Epithelial cell of proximal tubule (primary cell): ENCODE measurements at places on chromosomes 13 and 19.

GRCh38 chr13:56173346-56173745, 967.4 kb upstream of the PRR20A start:
- DNase-seq, result no peak

DNA sequence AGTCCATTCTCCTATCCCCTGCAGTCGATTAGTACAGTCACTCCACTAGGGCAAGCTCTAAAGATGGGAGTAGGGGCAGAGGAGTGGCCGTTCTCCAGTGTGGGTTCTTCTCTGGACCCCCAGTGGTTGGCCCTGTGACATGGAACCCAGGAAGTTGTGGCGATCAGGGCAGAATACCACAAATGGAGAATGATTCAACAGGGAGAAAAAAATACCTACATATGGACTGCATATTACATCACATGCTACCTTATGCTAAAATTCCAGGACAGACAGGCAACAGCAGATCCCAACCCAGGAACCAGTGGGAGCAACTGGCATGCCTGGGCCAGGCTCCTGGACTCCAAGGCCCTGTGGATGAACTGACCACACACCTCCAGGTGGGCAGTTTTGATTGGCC, 20.4 kb downstream of the POU2F2 start:
- DNase-seq, result no peak

DNA sequence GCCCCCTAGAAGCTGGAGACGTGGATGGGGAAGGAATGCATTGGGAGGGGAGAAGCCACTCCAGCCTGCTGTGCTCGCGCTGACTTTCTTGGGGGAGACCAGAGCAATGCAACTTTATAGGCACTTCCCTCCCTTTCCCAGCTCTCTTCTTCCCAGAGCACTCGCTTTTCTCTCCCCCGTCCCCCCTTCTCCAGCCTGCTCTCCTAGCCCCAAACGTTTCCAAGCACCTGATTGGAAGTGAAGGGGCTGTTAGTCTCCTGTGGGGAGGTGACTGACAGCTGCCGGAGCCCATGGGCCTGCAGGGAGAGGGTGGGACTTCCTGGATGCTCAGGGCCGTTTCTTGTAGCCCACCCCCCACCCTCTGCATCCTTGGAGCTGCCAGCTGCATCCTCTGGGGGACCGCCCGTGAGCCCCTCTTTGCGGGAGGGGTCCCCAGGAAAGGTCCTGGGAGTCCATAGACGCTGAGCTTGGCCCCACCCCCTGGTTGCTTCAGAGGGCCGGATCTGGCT, 2.5 kb downstream of the HDGFL2 start:
- DNase-seq, result no peak

GRCh38 chr13:43347877-43348276, 324.5 kb downstream of the DNAJC15 start:
- no peak for DNase-seq

DNA sequence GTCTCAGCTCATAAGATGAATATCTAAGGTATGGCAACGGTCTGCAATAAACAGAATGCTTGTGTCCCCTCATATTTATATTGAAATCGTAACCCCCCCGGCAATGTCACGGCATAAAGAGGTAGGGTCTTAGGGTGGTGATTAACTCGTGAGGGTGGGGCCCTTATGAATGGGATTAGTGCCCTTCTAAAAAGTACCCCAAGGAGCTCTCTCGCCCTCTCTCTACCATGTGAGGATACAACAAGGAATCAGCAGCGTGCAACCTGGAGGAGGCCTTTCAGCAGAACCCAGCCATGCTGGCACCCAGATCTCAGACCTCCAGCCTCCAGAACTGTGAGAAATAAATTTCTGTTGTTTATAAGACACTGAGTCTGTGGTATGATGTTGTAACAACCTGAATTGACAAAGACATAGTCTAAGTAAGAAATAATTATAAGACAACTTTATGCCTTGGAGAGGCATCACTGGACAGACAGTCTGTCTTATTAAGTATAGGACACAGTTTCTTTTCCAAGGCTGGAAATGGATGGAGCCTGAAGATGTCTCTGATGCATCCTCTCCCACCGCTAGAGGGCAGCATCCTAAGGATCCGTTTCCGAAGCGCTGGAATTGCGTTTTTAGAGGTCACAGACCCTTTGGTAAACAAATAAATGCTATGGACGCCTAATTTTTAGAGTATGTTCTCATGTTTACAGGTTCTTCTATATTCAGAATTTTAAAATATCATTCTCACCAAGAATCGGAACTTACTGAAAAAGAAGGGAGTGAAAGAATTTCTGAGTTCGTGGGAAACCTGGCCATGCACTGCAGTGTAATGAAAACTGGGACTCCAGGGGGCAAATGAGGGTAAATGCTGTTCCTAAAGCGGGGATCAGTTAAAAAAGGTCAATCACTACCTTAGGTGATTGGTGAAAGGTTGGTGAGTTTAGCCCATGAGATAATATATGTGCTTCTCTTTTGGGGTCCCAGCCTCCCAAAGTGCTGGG, 13.3 kb upstream of the LEUTX start:
- DNase-seq, result no peak

- DNase-seq, result no peak
These were observed 319.7 kb upstream of the TSHZ3 start for GRCh38 chr19:31668921-31669320.

- DNase-seq, result no peak
These were observed 23.7 kb upstream of the UBE2L5 start for GRCh38 chr13:30398601-30399072.

DNA sequence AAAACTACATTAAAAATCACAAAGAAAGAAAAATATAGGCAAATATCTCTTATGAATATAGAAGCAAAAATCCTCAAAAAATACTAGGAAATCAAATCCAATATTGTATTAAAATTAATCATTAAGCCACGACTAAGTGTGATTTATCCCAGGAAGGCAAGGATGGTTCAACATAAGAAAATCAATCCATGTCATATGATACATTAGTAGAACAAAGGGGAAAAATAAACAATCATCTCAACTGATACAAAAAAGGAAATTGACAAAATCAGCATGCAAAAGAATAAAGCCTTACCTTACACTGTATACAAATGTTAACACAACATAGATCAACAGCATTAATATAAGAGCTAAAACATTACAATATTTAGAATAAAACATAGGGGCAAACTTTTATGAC, 933.3 kb downstream of the PCDH9 start:
- DNase-seq, result no peak

GRCh38 chr13:48320891-48321510, 17.4 kb downstream of the RB1 start:
- DNase-seq, result no peak

GRCh38 chr13:75685239-75685697, 49.1 kb downstream of the LMO7 start:
- DNase-seq, result no peak

DNA sequence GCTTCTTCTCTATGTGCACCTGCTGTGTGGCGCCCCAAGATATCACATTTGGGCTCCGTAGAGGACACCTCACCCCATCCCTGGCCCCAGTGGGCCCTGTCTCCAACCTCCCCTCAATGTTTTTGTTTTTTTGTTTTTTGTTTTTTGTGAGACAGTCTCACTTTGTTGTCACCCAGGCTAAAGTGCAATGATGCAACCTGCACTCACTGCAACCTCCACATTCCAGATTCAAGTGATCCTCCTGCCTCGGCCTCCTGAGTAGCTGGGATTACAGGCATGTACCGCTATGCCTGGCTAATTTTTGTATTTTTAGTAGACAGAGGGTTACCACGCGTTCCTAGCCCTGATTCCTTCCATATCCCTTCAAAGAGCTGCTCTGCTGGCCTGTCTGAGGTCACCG, 26.9 kb upstream of the TUBGCP3 start:
- no peak for DNase-seq

- no peak for DNase-seq
These were observed 64.2 kb downstream of the URI1 start for GRCh38 chr19:30006207-30006606.

- DNase-seq, result no peak
These were observed 6.5 kb upstream of the TNFSF9 start for GRCh38 chr19:6524311-6524710.

DNA sequence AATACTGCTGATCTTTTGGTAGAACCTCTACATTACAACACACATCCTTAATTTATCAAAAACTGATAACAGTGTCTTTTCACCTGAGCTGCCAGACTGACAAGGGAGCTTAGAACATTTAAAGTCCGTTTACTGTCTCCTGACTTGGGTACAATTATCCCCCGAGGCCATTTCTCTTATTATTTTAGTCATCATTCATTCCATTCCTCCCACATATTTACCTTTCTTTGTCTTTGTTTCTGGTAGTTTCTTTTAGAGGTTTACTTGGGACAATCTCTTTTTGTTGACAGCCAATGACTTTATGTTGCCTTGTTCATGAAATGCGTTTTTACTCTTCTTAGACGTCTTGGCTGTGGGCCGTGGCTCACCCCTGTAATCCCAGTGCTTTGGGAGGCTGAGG, 186.9 kb downstream of the PCCA start:
- DNase-seq, result no peak

- DNase-seq, result peak; percentile 81
These were observed 135.7 kb downstream of the LMO7 start for GRCh38 chr13:75771818-75772217.

GRCh38 chr13:52428295-52428694, 22.1 kb downstream of the VPS36 start:
- no peak for DNase-seq

DNA sequence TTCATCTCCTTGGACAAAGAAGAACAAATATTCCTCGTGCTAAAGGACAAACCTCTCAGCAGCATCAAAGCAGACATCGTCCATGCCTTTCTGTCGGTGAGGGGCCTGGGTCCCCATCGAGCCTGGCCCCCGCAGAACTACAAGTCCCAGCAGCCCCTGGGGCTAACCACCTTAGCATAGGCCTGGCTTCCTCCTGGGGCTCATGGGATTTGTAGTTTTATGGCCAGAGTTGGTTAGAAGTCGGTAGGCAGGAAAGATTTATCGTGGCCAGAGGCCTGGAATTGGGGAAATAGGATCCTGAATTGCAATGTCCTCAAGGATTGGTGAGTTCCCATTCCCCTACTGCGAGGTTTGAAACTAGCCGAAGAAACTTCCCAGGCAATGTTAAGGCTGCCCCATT, 19.6 kb downstream of the TMEM150B start:
- no peak for DNase-seq

- no peak for DNase-seq
These were observed 7.4 kb downstream of the ZNF575 start for GRCh38 chr19:43540381-43540780.

DNA sequence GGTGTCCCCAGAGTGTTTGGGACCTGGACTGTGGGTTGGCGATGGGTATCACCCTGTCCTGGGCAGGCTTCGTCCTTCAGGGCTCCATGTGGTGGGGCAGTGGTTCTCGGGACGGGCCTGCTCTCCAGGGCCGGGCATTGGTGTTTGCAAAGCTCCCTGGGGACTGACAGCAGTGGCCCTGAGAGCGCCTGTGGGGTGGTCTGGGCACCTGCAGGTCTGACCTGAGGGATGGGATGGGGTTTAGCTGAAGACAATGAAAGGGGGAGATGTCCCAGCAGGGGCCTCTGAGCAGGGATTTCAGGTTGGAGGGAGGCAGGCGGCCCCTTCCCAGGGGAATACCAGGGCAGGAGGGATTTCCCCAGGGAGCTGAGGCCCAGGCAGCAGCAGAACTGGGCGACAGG, 68.3 kb upstream of the MCF2L start:
- DNase-seq, result no peak

DNA sequence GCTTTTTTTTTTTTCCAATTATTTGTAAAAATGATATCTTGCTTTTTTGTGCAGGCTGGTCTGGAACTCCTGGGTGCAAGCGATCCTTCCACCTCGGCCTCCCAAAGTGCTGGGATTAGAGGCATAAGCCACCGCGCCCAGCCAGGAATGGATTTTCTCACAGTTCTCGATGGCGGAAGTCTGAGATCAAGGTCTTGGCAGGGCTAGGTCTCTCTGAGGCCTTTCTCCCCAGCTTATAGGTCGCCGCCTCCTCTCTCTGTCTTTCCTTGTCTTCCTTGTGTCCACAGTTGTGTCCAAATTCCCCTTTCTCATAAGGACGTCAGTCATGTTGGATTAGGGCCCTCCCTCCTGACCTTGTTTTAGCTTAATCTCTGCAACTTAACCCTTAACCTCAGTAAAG, 200.5 kb downstream of the UQCRFS1 start:
- DNase-seq, result no peak

DNA sequence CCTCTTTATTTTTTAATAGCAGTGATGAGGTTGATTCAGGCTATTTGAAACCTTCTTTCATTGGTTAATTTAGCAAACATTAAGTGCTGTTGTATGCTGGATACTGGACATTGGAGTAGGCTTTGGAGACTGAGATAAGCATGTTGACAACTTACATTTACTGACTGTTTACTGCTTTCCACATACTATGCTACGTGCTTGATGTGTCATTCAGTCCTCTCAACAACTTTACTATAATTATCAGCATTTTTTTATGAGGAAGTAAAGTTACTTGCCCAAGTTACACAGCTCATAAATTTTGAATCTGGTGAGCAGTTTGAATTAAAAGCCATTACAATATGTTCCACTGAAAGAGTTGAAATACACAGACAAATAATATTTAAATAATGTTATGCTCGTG, 83.8 kb downstream of the GJA3 start:
- DNase-seq, result no peak

DNA sequence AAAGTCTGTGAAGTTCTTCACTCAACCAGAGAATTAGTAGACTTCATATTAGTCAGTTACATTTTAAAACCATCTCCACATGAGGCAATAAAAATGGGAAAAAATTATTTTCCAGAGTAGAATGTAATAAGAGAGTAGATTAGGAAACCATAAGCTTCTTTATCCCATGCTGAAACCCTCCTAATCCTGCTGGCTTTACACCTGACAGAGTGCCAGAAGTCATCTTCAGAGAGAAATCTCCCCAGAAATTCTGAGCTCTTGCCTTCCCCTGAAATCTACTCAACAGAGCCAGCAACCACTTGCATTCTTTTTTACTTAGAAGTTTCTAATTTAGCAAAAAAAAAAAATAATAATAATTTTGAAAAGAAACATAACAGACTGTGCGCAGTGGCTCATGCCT, 279.9 kb downstream of the NHLRC3 start:
- no peak for DNase-seq

DNA sequence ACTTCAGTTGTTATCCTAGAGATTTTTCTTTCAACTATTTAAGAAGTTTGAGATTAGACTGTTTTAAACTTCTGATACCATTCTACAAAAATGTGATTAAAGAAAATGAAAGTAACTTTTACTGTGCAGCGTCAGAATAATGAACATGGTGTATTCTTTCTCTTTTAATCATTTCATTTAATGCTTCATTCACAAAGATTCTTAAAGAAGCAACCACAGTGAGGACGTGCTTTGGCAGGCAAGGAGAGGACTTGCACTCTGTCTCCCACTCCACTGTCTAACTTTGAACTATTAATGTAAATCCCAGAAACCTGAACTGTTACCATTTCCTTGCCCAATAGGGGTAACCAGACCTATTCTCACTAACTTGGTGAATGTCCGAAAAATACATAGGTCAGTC, 137.0 kb downstream of the KCNRG start:
- DNase-seq, result no peak

GRCh38 chr13:45296259-45296658, 44.7 kb downstream of the TPT1 start:
- no peak for DNase-seq
